ENCODE measurements at places on chromosomes 7 and 10.
A peak's percentile ranks its signal among the peaks of the same experiment; 100 is the strongest.

GRCh38 chr10:98404571-98405359 is 10.2 kb downstream of the PYROXD2 start:
- no peak for DNase-seq

GRCh38 chr7:4792537-4793126 is 17.2 kb downstream of the AP5Z1 start:
- DNase-seq, result no peak

- DNase-seq, result no peak
These were observed 56.1 kb downstream of the ATAD1 start for GRCh38 chr10:87761892-87762291.

- DNase-seq, result no peak
These were observed 125.9 kb downstream of the CFTR start for GRCh38 chr7:117605712-117606111.

DNA sequence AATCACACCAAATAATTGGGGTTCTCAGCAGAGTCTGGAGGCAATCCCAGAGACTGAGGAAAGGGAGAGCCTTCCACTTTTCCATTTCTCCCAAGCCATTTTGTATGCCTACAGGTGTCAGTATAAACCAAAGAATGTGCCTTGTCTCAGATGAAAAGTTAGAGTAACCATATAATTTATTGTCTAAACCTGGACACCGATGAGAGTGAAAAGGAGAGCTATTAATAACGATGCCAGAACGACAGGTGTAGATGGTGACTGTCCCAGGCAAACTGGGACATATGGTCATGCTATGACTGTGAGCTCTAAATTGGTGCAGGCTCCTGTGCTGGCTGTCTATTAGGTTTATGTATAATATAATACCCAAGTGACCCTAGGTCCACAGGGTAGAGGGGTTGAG is 219.6 kb downstream of the ARHGAP12 start:
- DNase-seq, result no peak

- peak; percentile 44 for DNase-seq
These were observed at the start of gene TBXAS1 for GRCh38 chr7:139829025-139829774. Gene TBXAS1, plus strand, starts transcription at chr7:139829264. Its CDS starts 127 bp downstream, at chr7:139829391.

- peak; percentile 68 for DNase-seq
These were observed 31.1 kb upstream of the TOMM7 start for GRCh38 chr7:22853674-22854157.

DNA sequence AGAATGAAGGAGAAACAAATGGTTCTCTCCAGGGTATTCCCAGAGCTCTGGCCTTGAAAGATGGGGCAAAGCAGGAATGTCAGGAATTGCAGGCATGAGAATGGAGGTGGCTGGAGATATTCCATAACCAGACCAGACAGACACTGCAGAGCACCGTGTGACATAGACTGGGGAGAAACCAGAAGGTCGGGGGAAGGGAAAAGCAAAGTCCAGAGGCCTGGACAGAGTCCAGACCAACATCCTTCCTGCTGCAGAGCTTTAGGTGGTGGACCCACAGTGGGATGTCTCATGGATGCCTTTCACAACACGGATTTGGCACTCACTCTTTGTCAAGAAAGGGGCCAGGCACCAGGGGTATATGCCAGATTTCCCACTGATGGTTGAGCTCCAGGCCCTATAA is 177.2 kb upstream of the INHBA start:
- DNase-seq, result no peak

- no peak for DNase-seq
These were observed 442 bp downstream of the ANKRD2 start for GRCh38 chr10:97573021-97573420.

GRCh38 chr7:94286111-94286510 is 108.6 kb upstream of the COL1A2 start:
- DNase-seq, result no peak

GRCh38 chr7:45088146-45088701 is 545 bp downstream of the NACAD start:
- DNase-seq, result no peak

- no peak for DNase-seq
These were observed 134.8 kb upstream of the KIF5B start for GRCh38 chr10:32190890-32191491.

GRCh38 chr10:118607768-118608354 is 12.4 kb upstream of the PRLHR start:
- DNase-seq, result no peak

GRCh38 chr7:101701153-101701794 is 72.2 kb upstream of the MYL10 start:
- DNase-seq, result no peak

DNA sequence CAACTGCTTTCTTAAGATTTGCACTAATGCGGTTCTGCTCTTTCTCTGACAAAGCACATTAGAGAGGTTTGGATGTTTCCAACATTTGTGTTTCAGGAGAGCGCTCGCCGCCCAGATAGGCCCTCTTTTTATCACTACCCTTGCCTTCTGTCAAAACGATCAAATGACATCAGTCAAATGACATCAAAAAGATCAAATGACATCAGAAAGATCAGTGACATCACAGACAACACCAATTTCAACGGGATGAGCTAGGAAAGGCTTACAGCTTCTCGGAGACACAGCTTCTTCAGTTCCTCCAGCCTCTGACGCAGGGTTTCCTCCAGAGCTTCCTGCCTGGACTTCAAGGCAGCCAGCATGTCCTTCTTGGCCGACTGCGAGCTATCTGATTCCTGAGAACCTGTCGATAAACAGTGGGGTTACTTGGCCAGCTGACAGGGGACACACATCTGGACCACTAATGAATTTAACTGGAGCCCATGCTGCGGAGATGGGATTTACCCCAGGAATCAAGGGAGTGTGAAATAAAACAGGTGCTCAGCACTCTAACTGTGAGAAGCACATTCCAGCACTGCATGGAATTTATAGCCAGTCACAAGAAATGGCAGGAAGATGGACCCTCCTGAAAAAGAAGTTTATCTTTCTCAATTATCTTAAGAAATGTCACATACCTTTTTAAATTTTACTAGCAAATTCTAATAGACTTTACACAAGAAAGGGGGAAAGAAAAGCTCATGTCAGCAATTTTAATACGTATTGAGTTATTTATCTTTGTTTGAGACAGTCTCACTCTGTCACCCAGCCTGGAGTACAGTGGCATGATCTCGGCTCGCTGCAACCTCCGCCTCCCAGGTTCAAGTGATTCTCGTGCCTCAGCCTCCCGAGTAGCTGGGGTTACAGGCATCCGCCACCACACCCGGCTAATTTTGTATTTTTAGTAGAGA is 88.2 kb downstream of the PRPF18 start:
- no peak for DNase-seq

DNA sequence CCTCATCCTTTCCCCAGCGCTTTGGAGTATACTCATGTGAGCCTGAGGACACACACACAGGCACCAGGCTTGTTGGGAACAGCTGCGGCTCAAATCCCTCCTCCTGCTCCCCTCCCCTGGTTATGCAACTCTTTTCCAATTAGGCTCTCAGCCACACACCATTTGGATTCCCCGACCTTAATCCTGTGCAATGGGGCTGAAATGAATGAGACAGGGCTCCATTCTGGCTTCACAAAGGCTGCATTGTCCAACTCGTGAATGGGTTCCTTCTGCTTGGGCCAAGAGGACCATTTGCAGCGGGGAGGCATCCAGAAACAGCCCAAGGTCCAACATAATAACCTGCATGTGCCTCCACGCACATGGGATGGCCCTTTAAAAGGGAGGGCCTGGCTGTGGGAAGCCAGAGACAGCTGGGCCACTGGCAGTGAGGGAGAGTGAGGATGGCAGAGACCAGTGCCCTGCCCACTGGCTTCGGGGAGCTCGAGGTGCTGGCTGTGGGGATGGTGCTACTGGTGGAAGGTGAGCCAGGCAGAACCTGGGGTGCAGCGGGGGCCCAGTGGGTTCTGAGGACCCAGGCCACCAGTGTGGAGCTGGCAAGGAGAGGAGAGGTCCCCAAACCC is at the start of gene RGR:
Gene RGR (plus strand): TSS at position 403 of the 620 bp plus-strand sequence. CDS start 38 bp downstream, at position 441.
- DNase-seq, result no peak

DNA sequence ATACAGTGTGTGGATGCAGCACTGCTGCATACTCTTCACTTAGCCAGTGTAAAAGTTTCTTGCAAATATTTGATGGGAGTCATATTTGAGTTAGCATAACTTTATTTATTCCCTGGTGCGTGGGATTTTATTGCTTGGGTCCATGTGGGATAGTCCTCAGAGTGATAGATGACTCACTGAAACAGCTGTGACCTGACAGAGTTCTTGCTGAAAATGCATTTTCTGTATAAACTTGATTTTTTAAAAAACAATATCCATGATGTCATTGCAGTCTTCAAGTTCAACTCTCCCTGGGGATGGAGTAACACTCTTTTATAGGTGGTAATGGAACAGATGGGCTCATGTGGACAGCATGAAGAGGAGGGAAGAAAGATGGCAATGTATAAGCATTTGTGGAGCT is 310.0 kb downstream of the PPP1R3A start:
- DNase-seq, result no peak

- no peak for DNase-seq
These were observed 1.6 kb downstream of the SEPHS1 start for GRCh38 chr10:13346283-13347042.

DNA sequence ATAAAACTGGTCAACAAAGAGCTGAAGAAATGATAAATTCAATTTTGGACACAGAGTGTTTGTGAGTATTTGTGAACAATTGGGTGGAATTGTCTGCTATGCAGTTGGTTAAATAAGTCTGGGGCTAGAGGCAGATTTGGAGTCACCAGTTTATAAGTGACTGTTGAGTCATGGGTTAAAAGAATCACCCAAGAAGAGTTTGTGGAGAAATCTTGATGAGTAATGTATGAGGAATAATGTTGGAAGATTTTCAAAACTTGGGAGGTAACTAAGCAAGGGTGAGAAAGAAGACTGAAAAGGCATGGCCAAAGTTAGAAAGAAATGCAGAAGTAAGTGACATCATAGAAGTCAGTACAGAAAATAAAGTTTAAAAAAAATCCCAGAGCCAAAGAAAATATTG is 750.7 kb downstream of the MAGI2 start:
- no peak for DNase-seq

- no peak for DNase-seq
These were observed 402.6 kb downstream of the NRG3 start for GRCh38 chr10:82277591-82277990.

DNA sequence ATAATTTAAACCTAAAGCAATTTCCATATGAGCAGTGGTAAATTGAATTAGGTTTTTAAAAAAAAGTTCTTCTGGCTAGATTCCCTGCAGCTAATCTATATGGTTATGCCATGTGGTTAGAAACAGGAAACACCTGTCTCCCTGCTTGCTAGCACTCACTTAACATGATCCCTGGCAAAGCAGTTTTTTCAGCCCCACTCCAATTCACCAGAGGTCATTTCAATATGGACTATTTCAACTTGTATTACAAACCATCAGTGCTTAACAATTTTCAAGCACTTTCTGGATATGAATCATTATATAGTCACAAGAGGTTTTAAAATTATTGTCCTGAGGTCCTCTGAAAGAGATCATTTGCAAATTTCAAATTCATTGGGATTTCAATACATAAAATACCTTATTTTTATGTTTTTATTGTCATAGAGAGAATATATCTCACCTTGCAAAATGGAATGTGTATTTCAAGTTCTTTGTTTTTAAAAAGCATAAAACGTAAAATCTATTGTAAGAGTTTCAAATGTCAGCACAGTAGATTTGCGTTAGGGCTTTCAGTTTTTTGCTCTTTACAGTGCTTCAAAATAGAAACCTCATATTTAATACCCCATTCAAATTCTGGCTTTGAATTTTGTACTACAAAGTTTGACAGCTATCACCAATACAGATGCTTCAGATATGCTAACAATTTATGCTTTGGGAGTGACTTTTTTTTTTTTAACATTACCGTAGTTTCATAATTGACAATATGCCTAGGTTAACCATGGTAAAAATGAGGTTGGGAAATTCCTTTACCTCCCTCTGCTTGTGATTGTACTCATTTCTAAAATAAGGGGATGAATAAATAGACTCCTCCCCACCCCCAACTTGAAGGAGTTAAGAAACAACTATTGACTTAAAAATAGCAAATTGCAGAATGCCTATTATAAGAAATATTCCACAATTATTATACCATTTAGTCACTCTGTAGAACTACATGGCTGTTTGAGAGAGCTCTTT is 117.5 kb upstream of the HGF start:
- no peak for DNase-seq
